Epithelial cell of proximal tubule (primary cell): ENCODE measurements at places on chromosomes 1 and 21. TPM values are rescaled to one million over a fixed set of nuclear protein-coding genes. Genes with fewer than 3 reads are reported as not detected.

Gene TMEM82
- total RNA-seq, result not detected in 2 replicates

DNA sequence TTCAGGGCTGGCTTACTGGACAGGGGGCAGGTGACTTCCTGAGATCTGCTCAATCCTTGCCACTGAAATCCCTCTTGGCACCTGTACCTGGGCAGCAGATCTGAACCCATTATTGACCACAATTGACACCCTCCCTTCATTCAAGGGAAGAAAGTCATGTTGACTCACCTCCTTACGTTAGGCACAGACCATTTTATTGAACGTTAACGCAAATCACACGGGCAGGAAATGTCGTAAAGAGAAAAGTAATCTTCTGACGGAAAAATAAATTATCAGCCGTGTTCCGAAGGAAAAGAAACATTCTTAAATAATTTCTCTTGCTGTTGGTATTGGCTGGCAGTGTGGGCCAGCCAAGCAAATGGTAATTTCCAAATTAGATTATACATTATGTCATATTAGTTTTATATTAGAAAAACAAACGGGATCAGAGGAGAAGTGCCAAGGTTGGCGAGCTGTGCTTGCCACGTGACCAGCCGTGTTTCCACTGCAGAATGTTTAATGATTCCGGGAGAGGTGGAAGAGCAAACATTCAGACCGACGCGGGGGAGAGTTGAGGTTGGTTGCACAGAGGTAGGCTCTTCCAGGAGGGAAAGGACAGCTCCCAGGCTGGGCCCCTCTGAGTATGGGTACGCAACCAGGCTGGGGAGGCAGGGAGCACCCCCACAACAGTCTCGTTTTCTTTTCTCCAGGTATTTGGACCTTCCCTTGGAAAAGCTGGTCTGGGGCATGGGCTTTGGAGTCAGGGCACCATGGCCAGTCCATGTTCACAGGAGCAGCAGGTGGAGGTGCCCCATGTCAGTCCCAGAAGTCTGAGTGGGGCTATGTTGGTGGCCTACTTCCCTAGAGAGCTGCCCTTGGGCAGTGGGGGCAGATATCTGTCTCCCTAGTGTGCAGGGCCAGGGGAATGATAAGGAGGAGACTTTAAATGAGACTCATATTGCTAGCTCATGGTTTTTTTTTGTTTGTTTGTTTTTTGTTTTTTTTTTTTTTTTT is 121.1 kb downstream of the FOXD2 start:
- DNase-seq, result peak; percentile 52

Gene TNFRSF8
- total RNA-seq, result 0.35 and 0.87 TPM in 2 replicates

GRCh38 chr1:79460773-79461436 is 454.4 kb upstream of the ADGRL4 start:
- no peak for DNase-seq

DNA sequence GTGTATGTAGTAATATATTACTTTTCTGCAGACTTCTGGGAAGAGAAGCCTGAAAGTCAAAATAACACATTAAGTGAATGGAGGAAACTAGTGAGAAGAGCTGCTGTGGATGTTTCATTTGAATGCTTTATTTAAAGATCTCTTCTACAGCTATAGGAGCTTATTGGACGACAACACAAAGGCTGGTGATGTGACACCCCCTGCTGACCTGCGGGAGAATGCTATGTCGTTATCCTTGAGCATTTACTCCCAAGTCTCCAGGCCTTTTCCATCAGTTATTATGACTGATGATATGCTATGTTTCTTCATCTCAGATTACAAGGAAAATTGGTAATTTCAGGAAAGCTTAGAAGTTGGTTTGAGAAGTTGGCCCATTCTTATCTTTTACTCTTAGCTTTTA is 22.3 kb upstream of the PLA2G4A start:
- no peak for DNase-seq

- peak; percentile 96 for DNase-seq
Observed at GRCh38 chr1:65425697-65426096, 5.2 kb downstream of the LEPR start.

GRCh38 chr1:26278303-26278702 is 1.6 kb upstream of the SH3BGRL3 start:
- DNase-seq, result no peak

DNA sequence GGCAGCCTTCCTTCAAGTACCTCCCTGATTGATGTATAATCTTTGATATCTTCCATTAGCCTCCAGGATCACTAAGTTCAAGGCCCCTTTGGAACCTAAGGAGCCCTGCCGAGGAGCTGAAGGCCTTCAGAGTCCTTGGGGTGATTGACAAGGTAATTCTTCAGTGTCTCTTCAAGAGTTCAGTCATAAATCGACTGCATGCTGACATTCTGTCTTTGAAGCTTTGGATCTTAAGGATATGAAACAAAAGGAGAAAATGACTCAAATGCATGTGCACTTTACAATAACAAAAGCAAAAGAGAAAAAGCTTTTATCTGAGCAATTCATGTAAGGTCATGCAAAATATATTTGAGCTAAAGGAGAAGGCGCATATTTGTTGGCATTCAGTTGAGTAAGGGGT is 125.3 kb downstream of the RPS6KC1 start:
- no peak for DNase-seq

DNA sequence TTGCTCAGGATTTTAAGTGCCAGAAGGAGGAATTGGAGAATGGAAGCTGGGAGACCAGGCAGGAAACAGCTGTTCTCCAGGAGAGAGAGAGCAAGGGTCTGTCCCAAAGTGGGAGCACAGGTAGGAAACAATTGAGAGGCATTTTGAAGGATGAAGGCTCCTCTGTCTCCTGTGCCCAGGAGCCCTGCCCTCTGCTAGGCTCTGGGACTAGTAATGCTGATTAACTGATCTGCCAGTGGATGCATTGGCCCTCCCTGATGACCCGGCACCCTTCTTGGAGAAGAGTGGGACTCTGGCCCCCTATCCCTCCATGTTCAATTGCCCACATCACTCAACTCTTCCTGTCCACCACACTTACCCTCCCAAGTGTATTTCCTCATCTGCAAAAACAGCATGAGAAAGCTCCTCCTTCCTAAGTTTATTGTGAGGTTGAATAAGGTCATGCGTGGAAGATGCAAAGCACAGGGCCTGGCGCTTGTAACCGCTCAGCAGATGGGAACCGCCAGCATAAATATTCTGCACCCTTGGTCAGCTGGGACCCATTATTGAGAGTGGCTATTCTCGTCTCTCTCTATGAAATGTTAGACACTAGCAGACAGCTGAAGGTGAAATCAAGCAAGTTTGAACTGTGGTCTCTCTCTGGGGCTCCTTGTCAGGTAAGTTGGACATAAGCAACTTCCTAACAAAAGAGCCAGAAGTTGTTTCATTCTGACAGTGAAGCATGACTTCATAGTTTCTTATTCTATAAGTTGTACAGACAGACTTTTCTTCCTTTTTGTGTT is 63.0 kb upstream of the ANGPTL1 start:
- DNase-seq, result no peak

DNA sequence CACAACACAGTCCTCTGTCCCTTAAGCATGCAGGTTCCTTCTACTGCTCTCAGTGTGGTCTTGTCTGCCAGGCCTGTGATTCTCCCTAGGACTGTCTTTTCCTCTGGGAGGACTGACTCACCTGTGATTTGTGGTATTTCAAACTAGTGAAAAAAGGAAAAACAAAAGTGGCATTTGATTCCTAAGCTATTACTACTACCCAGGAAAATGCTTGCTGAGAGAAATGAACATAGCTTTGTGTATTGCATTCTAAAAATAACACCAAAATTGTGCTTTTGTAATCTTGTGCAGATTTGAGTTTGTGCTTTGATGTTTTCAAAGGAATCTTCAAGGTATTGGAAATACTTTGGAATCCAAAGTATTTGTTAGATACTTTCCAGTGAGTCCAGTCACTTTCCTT is 57.0 kb downstream of the GPR161 start:
- DNase-seq, result no peak

Gene KCNE2
- not detected in 2 replicates for total RNA-seq

DNA sequence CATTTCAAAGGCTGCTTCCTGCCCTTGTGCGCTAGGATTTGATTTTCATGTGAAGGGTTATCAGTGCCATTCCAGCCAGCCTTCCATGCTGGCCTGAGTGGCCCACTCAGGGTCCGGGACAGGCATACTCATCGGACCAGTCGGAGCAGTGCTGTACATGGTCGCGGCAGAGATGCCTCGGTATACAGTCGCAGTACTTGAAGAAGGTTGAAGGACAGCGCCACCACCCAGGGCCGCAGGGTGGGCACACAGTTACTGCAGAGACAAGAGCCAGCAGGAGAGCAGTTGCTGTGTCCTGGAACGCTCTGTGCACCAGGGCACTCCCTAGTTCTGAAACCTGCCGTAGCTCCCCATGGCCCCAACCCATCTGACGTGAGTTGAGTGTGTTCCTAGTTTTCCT is 9.1 kb downstream of the LDLRAD1 start:
- DNase-seq, result no peak

GRCh38 chr1:21369905-21370304 is 70.0 kb upstream of the NBPF3 start:
- DNase-seq, result no peak

DNA sequence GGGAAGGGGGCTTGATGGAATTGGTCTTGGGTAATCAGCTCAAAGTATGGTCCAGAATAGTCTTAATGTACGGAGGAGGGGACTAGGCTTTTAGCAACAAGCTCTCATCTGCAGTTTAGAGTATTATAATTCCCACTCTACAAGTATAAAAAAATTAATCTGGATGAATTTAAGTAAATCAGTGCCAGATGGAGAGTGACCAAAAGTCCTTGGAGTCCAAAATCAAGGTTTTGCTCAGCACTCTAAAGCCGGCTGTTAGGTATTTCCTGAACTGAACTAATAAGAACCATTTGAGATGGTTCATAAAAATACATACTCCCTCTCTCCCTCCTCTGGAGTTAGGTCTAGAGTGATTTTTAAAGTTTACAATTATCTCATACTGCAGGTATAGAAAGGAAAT is 23.7 kb downstream of the GLUL start:
- DNase-seq, result no peak

Gene NBPF10
- 0.51 and 0.52 TPM in 2 replicates for total RNA-seq

Gene ZRANB2
- 41.5 and 45.4 TPM in 2 replicates for total RNA-seq
